ENCODE measurements at places on chromosomes 13 and 19.

- no peak for DNase-seq
Observed at GRCh38 chr19:24078680-24079079, 8.3 kb upstream of the ZNF254 start.

GRCh38 chr13:94556621-94557020 lies 39.3 kb downstream of the TGDS start:
- no peak for DNase-seq

DNA sequence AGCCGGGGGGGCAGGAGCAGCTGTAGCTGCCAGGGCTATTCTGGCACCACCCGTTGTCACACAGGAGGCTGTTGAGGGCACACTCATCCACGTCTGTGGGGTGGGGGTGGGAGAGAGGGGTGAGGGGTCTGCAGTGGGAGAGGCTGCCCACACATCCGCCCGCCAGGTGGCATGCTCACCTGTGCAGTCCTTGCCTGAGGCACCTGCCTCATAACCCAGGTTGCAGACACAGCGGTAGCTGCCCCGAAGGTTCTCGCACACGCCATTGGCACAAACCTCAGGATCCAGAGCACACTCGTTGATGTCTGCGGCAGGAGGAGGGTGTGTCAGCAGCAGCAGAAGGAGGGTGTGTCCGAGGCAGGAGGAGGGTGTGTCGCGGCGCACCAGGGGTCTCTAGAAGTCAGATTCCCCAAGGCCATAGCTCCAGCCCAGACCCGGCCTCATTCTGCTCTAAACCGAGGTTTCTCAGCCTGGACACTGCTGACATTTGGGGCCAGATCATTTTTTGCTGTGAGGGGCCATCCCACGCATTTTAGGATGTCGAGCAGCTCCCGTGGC lies 20.3 kb downstream of the FBN3 start:
- no peak for DNase-seq

GRCh38 chr19:34452723-34453122 lies 24.5 kb downstream of the UBA2 start:
- DNase-seq: no peak

DNA sequence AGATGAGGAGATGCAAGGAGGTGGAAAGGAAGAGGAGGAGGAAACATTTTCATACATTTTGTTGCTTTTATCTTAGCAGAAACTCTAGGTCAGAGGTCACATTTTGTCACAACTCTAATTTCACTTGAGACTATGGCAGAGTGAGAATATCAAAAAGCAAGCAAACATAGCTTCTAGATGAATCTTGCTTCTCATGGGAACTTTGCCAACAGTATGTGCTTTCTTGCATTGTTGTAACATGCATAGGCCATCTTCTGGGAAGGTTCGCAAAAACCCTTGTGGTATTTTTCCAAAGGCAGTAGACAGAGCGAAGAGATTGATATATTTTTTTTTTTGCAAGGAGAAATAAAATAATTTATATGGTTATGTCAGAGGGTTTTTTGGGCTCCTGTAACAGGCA lies 291.3 kb downstream of the MTUS2 start:
- no peak for DNase-seq

- no peak for DNase-seq
Observed at GRCh38 chr19:15779756-15780476, 7.5 kb upstream of the OR10H5 start.
